ENCODE measurements at places on chromosomes 2 and 18. TPM values are rescaled to one million over a fixed set of nuclear protein-coding genes. Genes with fewer than 3 reads are reported as not detected.

- peak; percentile 52 for DNase-seq
Observed at GRCh38 chr2:159890551-159891266, 92.7 kb upstream of the CD302 start.

Gene ABCG5
- total RNA-seq = not detected

GRCh38 chr2:10397878-10398277, 50.2 kb downstream of the ODC1 start:
- DNase-seq = no peak

DNA sequence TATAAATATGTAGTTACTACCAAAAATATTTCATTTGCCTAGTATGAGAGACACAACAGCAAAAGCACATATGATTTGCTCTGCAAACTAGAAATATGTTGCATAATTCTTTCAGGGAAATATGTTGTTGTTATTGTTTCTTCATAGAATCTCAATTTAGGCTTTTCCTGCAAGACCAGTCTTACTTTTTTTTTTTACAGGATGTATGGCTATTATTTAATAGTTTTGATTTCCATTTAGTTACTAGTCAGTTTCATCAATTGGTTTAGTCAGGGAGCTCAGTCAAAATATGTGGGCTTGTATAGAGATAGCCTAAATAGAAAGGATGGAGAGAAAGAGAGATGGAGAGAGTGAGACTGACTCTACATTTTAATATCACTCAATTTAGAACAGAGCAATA, 6.1 kb downstream of the LRP1B start:
- no peak for DNase-seq

DNA sequence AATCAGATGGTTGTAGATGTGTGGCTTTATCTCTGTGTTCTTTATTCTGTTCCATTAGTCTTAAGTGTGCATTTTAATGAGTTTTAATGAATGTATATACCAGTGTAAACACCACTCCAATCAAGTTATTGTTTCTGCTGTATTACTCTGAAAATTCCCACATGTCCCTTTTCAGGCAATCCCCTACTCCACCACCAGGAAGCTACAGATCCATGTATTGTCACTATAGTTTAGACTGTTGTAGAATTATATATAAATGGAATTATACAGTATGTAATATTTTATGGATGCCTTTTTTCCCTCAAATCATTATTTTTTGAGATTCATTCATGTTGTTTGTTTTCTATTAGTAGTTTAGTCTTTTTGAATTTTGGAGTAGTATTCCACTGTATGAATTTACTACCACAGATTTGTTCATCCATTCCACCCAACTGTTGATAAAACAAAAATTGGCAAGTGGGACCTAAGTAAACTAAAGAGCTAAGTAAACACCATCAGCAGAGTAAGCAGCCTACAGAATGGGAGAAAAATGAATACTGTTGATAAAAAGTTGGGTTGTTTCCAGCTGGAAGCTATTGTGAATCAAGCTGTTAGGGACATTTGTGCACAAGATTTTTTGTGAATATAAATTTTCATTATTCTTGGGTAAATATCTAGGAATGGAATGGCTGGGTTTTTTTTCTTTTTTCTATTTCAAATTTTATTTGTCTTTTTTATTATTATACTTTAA, 262.0 kb downstream of the CAMKMT start:
- no peak for DNase-seq

DNA sequence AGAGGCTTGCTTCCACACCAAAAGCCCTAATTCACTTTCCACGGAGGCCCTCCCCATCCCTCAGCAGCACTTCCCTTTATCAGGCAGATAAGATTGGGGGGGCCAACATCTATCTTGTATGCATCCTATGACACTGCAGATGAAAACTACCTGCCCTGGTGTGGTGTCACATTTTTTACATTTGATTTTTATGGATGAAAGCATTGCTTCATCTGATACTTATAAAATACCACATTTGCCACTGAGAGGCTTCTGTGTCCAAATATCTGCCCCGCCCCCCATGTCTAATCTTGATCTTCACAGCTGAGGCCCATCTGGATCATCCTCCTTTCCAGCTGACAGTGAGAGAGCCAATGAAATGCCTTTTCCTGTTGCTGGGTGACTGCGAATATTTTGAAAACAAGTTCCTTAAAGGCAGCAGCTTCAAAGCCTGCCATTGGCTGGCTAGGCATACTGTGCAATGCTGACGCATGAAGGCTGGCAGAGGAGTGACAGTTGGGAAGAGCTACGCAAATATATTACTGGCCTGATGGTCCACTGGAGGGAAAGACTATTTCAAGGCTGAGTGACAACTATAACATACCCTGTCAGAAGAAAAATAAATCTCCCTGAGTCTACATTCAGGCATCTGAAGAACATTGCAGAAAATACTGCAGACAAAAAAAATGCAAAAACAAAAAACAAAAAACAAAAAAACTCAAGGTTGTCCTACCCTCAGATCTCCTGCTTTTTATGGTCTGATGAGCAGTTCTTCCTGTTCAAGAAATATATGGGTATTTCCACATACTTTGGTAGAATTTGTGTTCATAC, 318.7 kb downstream of the PDE11A start:
- DNase-seq = peak; percentile 16

Gene FMNL2
- 3.3 TPM for total RNA-seq

Gene PPP1R1C
- not detected for total RNA-seq

Gene KIAA2012
- total RNA-seq = not detected

- DNase-seq = no peak
Observed at GRCh38 chr2:7027411-7027810, 110.2 kb downstream of the RNF144A start.

Gene IL1B
- total RNA-seq = 0.18 TPM

Gene ST8SIA5
- not detected for total RNA-seq

Gene ALPI
- total RNA-seq = not detected

DNA sequence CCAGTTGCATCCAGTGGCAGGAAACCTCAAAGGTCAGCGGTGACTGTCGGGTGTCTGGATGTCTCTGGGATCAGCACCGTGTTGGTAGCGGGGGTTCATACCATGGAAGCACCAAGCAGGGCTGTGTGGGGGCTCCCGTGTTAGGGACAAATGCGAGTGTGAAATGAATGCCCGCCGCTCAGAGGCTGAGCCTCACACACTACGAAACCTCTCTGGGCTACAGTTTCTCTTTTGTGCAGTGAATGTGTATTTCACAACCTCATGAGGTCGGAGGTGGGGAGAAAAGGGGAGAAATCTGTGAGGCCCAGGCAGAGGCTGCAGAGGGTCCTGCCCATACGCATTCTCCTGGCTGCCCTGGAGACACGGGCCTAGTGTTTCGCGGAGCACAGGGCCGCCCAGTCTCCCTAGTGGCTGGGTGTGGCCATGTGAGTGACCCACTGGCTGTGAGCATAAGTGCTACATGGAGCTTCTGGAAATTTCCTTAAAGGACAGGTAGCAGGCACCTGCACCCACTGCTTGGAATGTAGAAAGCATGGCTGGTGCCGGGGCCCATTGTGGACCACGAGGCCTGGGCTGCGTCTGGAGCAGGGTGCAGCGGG, 138.0 kb upstream of the GLI2 start:
- DNase-seq = no peak

Gene ITPRID2
- 34.9 TPM for total RNA-seq

DNA sequence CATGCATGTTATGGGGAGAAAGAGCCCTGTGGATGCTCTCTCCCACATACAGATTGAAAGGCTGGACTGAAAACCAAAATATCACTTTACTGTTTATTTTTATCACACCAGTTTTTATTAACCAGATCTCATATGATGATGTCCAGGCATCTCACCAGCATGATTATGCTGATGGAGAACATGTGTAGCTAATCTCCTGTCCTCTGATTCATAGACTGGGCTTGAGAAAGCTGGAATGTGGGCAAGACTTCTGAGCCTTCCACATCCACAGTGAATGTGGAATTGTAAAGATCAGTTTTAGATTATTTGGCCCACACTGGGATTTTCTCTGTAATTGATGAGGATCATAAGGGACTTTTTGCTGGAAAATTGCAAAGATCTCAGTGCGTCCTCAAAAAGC, 137.9 kb downstream of the ICOS start:
- no peak for DNase-seq

Gene NYAP2
- total RNA-seq = not detected

DNA sequence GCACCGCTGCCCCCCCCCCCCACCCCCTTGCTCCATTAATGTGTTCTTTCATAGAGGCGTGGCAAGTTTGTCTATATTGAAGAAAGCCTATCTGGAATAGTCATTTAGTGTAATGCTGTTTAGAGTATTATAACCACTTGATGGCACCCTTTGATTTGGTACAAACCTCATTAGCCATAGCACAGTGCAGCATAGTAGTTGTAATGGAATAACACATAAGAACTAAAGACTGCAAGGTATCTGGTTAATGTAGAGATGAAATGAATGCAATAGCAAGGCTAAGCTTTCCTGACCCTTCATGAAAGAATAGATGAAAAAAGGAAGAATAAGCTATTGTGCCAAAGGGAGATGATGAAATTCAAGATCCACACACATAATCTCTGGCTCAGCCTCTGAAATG, 81.9 kb downstream of the EHBP1 start:
- DNase-seq = no peak

DNA sequence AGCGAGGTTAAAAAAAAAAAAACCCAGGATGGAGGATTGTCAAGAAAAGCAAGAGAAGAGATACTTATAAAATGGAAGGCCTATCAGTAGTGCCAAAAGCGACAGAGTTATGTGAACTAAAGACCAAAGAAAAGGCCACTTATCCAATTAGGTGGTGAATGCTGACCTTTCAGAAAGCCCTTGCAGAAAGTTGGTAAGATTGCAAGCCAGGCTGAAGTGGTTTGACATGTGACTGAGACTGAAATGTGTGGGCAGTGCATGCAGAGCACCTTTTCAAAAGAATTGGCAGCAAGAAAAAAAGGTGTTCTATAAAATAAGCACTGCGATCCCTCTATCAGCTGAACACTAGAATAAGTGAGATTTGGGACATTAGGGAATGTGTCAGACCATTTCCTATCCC, 379.4 kb upstream of the FAM98A start:
- no peak for DNase-seq

Gene MTX2
- total RNA-seq = 22.6 TPM

Gene CYS1
- total RNA-seq = not detected

GRCh38 chr2:102116630-102117471, 25.7 kb upstream of the IL1R1 start:
- DNase-seq = no peak

Gene SOWAHC
- 0.63 TPM for total RNA-seq

GRCh38 chr18:11488175-11488574, 121.2 kb upstream of the SLC35G4 start:
- no peak for DNase-seq
